Aorta (tissue), 5 donors: ENCODE measurements at places on chromosomes 16 and 17. TPM values are rescaled to one million over a fixed set of nuclear protein-coding genes. Genes with fewer than 3 reads are reported as not detected.

The CDR2 gene
- total RNA-seq = 34.7 TPM

The HYDIN gene
- 4.2 TPM for total RNA-seq

The PLCG2 gene
- total RNA-seq = 21.2 TPM

The CPHXL2 gene
- not detected for total RNA-seq

The CHST4 gene
- total RNA-seq = not detected

The KRTAP2-3 gene
- not detected for total RNA-seq

The IGFALS gene
- not detected for total RNA-seq

The KRT222 gene
- total RNA-seq = 4.5 TPM

The CDH11 gene
- 86.3 TPM for total RNA-seq

The FBXW10B gene
- 1.7 TPM for total RNA-seq

The HIGD1B gene
- 0.58 TPM for total RNA-seq
